ENCODE measurements at places on chromosomes 4 and X. TPM values are rescaled to one million over a fixed set of nuclear protein-coding genes. Genes with fewer than 3 reads are reported as not detected.
A peak's percentile ranks its signal among the peaks of the same experiment; 100 is the strongest.

DNA sequence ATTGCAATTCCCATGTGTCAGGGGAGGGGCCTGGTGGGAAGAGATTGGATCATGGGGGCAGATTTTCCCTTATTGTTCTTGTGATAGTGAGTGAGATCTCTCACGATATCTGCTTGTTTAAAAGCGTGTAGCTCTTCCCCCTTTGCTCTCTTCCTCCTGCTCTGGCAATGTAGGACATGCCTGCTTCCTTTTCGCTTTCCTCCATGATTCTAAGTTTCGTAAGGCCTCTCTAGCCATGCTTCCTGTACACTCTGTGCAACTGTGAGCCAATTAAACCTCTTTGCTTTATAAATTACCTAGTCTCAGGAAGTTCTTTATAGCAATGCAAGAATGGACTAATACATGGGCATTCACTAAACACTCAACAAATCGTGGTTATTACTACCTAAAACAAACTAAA lies 37.2 kb upstream of the PAPSS1 start:
- DNase-seq = no peak

DNA sequence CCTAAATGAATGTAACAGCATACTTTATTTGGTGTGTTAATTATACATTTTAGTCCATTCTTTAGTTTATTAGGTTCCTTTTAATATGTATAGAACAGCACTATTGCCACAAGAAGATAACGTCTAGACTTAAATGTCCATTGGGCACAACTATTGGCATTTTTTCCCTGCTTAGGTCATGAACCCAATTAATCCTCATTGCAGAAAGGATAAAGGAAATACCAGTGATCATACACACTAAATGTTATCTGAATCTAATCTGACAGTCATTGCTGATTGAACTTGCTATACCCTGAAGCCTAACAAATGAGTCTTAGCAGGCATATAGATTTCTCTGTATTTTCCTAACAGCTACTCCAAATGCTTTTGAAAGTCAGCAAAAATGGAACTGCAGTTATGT lies 2250.0 kb upstream of the AGA start:
- no peak for DNase-seq

SH3RF1 gene
- total RNA-seq = 29.6 TPM

- DNase-seq = no peak
These were observed 6.9 kb upstream of the ARMCX4 start for GRCh38 chrX:101478366-101478765.

GRCh38 chr4:184427687-184428086 lies 46.7 kb downstream of the IRF2 start:
- no peak for DNase-seq

DNA sequence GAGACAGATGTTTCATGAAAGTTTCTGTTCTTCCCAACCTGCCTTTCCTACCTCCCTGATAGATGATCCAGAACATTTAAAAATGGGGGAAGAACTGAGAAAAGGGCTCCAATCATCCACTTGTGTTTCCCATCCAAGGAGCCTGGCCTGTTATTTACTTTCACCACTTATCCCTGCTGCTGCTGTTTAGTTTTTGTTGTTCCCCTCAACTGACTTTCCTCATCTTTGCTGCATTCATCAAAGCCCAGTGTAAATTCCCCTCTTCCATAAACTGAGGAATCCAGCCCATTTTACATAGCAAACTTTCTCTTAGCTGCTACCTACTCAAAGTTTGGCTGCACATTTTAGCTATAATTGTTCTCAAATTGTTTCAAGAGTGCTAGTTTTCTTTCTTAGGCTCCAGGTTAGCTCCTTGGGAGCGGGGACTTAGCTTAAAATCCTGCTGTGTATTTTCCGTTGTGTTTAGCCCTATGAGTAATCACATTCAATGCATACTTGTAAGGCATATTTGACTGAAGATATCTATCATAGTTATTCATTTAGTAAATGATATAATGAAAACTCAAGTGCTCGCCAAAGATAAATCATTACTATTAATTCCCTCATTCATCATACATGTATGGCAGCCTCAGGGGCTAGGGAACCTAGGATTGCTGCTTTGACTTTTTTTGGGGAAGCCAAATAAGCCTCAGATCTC lies 1.4 kb upstream of the PTPN13 start:
- DNase-seq = no peak

DNA sequence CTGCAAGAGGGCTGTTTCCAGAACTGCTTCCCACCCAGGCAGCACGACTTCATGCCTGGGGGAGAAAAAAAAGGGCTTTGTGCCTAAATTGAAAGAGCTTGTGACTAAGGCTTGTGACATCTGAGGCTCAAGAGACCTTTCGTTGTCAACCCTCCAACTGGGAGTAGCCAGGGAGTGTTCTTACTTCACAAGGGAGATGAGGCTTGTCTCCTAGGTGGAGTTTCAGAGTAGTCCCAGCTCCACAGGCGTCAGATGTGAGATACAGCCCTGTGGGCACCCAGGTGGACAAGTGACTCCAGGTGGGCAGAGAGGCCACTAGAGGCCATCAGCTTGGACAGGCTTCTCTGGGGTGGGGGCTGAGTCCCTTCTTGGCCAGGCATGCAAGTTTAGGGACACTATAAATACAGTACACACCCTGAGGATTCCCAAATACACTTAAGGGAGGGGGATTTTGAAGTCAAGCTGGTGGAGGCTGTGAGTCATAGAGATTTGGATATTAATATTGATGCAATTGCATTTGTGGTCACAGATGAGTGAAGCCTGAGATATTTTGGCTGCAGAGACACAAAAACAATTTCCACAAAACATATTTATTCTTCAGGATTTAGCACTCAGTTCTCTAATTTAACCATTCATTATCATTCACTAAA lies 40.1 kb upstream of the SETD7 start:
- DNase-seq = no peak

DNA sequence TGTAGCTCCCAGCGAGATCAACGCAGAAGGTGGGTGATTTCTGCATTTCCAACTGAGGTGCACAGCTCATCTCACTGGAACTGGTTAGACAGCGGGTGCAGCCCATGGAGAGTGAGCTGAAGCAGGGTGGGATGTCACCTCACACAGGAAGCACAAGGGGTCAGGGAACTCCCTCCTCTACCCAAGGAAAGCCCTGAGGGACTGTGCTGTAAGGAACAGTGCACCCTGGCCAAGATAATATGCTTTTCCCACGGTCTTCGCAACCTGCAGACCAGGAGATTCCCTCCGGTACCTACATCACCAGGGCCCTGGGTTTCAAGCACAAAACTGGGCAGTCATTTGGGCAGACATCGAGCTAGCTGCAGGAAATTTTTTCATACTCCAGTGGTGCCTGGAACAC lies 216.4 kb upstream of the TET2 start:
- no peak for DNase-seq

UGT2B15 gene
- total RNA-seq = 0.57 TPM

CRLF2 gene
- total RNA-seq = not detected

- DNase-seq = peak; percentile 44
These were observed at the start of gene SLC6A8 for GRCh38 chrX:153687121-153688039. TSS of gene SLC6A8 (plus strand) at chrX:153687926. CDS start at chrX:153688575, 649 bp downstream.

DNA sequence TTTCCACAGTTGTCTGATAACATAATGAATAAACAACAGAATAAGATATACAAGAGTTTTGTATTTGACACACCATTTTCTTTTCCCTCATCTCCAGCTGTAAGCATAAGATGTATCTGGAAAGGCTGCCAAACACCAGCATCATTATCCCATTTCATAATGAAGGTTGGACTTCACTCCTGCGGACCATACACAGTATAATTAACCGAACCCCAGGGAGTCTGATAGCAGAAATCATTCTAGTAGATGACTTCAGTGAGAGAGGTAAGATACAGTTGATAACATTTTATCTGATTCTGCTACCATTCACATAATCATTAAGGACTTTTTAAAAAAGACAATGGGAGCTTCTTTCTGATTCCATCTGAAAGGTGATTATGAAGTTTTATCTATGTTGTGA lies 535.2 kb downstream of the GALNTL6 start:
- DNase-seq = no peak

AWAT2 gene
- not detected for total RNA-seq

- no peak for DNase-seq
These were observed 626.8 kb downstream of the TLL1 start for GRCh38 chr4:166499820-166500219.

DNA sequence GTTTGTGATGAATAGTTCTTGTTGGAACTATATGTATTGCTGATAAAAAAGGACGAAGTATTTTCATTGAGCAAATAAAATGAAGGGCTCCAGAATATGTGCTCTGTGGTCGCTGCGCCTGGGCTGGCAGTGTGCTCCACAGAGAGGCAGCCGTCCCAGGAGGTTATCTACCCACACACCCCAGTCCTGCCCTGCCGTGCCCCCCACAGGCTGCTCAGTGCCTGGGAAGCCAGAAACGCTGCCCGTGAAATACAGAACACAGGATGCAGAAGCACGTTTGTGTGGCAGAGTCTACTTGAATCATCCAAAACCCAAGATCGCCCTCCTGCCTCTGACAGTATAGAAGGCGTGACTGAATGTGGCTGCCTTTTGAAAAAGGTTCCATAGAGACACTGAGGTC lies 1.4 kb downstream of the CLDN22 start:
- DNase-seq = no peak

DNA sequence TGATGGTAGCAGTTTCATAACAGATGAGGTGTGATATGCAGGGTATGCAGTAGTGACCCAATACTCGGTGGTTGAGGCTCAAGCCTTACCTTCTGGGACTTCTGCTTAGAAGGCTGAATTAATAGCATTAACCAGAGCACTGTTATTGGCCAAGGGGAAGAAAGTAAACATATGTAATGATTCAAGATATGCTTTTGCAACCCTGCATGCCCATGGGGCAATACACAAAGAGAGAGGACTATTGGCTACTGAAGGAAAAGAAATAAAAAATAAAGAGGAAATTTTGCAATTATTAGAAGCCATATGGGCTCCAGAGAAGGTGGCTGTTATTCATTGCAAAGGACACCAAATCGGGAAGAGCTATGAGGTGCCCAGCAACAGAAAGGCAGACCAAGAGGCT lies 8.7 kb downstream of the GAGE10 start:
- DNase-seq = no peak

- no peak for DNase-seq
These were observed 20.3 kb downstream of the P2RY8 start for GRCh38 chrX:1516596-1517104.

DNA sequence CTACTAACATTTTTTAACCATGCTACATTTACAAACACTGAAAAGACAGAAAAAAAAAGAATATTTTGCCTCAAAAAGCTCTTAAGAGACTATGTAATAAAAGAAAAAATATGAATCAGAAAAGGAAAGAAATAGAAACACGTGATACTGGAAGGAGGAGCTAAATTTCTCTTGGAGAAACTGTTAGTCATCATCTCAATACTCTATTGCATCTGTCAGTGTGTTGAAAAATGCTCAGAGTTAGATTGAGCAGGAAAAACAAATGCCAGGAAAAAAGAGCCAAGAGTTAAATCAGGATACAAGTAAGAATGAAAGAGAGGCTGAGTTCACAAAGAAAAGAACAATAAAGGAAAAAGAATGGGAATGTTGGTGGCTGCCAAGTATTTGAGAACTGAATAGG lies 2.6 kb downstream of the RAB28 start:
- DNase-seq = no peak

DNA sequence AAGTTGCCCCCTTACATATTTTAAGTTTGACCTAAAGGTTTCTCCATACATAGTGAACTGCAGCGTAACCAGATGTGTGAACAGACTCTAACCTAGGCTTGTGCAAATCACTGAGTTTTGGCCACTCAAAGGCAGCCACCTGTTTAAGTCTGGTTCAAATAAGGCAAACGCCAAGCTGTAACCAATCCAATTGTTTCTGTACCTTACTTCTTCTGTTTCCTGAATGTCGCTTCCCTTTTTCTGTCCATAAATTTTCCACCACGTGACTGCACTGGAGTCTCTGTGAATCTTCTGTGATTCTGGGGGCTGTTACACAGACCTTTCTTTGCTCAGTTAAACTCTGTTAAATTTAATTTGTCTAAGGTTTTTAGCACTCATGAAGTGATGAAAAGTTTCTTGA lies 618.8 kb downstream of the GLUD2 start:
- DNase-seq = no peak

GRCh38 chrX:9434051-9434550 lies 30.8 kb upstream of the TBL1X start:
- no peak for DNase-seq

GRCh38 chr4:3231471-3231870 lies 17.5 kb upstream of the MSANTD1 start:
- no peak for DNase-seq

DNA sequence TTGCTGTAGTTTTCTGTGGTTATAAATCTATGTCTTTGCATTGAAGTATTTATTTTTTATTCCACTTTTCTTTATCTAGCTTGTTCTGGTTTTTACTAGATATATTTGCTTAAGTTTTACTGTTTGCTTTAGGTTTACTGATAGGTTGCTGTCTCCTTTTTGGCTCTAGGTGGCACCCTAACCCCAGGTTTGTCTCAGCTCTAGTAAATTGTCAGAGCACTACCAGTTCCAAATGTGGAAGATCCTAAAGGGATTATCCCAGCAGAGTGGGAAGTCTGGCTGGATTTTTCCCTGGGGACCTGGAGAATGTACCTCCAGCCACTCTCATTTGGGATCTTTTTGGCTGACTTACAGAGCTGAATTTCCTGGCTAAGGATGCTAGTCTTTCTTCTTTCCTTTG lies 106.1 kb downstream of the PBDC1 start:
- no peak for DNase-seq

GRCh38 chr4:2179717-2180116 lies 62.2 kb downstream of the HAUS3 start:
- no peak for DNase-seq

GRCh38 chr4:159401791-159402380 lies 299.0 kb downstream of the RAPGEF2 start:
- DNase-seq = no peak

- no peak for DNase-seq
These were observed 124.0 kb upstream of the HPGD start for GRCh38 chr4:174646326-174646725.

CXorf58 gene
- total RNA-seq = 0.22 TPM

DNA sequence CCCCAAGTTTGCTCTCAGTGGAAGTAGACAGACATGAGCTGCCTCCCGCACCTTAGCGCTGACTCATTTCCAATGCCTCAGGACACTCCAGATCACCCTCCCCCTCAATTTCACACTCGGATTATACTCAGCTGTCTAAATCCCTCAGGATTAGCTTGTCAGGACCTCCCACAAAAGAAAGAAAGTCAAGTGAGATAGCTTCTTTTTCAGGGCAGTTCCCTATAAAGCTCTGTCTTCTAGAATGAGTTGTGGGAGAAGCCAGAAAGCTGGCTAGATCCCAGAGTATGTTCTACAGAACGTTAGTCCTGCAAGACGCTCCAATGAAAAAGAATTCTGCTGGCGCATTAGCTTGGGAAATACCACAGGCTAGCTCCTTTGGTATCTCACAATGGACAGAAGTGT lies 51.2 kb upstream of the MTNR1A start:
- no peak for DNase-seq

- no peak for DNase-seq
These were observed 400.7 kb downstream of the ZNF674 start for GRCh38 chrX:46144566-46144965.

- DNase-seq = no peak
These were observed 21.2 kb downstream of the USP53 start for GRCh38 chr4:119233750-119234149.

- no peak for DNase-seq
These were observed 618 bp upstream of the XK start for GRCh38 chrX:37684973-37685372.

GRCh38 chr4:4334798-4335520 lies 44.9 kb downstream of the ZBTB49 start:
- DNase-seq = peak; percentile 70

GRCh38 chr4:26632916-26633315 lies 49.0 kb downstream of the TBC1D19 start:
- no peak for DNase-seq

- DNase-seq = no peak
These were observed 169.6 kb upstream of the GLRA2 start for GRCh38 chrX:14359727-14360126.
